ENCODE measurements at places on chromosomes 1 and 21. TPM values are rescaled to one million over a fixed set of nuclear protein-coding genes. Genes with fewer than 3 reads are reported as not detected.

DNA sequence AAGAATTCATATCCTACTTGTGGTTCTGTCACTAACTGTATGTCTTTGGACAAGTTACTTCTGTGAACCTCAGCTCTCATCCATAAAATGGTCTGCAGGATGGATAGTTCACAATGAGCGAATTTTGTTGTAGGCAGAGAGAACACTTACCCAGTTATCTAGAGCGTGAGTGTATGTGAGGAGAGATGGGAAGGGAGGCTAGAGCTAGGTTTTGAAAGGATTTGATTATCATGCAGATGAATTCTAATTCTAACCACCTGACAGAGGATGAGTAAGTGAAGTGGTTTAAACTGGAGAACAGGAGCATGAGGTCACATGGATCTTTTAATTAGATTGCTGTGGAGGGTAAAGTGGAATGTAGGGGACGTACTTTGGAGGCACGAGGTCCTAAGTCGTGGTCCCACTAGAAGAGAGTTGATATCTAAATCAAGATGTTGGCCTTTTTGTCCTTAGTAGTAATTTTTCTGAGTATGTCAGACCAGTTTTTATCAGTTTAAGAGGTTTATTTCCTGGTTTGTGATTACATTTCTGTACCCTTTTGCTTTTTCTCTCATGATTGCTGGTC, 5.0 kb downstream of the SUCO start:
- no peak for DNase-seq

DNA sequence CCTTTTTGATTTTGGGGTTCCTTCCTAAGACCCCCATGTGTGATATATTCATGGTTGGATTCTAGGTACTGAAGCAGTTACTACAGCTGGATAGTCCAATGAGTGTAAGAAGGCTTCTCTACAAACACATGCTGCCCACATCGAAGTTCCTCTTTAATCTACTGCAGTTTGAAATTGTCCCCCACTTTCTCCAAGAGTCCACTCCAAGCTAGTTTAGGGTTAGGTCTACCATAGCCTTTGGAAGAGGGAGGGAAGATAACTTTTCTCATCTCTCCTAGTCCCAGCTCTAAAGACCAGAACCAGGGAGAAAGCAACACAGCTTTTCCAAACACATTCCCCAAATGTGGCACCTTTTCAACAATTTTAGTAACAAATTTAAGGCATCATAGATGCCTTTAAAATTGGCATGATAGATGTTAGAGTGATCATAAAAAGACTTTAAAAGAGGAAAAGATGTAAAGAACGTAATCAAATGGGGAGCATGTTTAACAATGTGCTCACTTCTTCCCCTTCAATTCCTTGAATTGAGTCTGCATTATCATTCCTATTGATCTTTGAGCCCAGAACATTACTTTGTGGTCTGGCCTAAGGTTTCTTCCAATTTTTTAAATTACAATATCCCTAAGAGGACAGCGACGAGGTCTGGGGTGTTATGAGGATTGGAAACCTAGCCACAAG, 1.0 kb upstream of the EXO1 start:
- no peak for DNase-seq

C1orf94 gene
- polyA plus RNA-seq, result 0.10 TPM

S100B gene
- polyA plus RNA-seq, result 1.7 TPM

DNA sequence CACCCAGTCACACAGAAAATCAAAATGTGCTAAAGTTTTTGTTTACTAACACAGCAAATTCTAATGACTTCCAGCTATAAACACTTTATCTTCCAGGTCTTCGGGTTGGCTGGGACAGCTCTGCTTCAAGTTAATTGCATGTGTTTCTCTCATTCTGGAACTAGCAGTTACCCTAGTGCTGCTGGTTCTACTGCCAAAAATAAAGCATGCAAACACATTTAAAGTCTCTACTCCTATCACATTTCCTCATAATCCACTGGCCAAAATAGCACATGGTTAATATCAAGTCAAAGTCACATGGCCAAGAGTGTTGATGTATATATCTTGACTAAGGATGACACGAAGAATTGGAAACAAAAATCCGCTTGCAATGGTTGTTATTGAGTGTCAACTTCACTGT, 973.1 kb upstream of the ADGRL2 start:
- DNase-seq, result no peak

GRCh38 chr1:200894712-200895442, at the start of gene INAVA:
Gene INAVA (plus strand): TSS chr1:200894900. CDS start chr1:200898401, 3,501 bp downstream.
- DNase-seq, result no peak

KRTAP23-1 gene
- not detected for polyA plus RNA-seq
